ENCODE measurements at places on chromosomes 7 and 10. TPM values are rescaled to one million over a fixed set of nuclear protein-coding genes. Genes with fewer than 3 reads are reported as not detected.

Gene OPTN
- polyA plus RNA-seq, result 22.4 TPM

Gene GPR146
- 1.4 TPM for polyA plus RNA-seq

Gene PLCE1
- polyA plus RNA-seq, result 1.2 TPM

Gene SPDYE11
- not detected for polyA plus RNA-seq

Gene LLCFC1
- polyA plus RNA-seq, result not detected

DNA sequence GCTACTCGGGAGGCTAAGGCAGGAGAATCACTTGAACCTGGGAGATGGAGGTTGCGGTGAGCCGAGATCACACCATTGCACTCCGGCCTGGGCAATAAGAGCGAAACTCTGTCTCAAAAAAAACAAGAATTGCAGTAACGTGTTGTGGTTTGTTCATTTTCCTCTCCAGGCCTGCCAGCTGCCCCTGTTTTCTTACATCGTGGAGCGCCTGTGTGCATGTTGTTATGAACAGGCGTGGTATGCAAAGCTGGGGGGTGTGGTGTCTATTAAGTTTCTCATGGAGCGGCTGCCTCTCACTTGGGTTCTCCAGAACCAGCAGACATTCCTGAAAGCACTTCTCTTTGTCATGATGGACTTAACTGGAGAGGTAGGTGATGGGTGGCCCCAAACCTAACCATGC lies 52.1 kb downstream of the TRRAP start:
- no peak for DNase-seq

- no peak for DNase-seq
These were observed 604.5 kb downstream of the INHBA start for GRCh38 chr7:41098402-41098801.

DNA sequence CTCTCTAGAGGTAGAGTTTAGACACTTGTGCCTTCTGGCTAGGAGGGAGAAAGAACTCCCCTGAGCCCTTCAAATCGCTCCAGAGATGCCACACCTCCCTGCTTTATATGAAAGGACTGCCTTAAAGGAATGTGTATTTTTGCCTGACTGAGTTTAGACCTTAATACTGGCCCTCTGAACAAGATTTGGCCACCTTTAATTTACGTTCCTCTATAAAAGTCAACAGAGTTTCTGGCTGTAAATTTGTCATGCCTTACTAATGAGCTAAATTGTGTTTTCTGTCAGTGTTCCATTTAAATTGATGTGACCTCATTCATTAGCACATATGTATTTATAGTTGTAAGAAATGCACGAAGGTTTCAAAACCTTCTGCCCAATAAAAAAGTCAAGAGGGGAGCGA lies 48.0 kb downstream of the SEMA3C start:
- no peak for DNase-seq

DNA sequence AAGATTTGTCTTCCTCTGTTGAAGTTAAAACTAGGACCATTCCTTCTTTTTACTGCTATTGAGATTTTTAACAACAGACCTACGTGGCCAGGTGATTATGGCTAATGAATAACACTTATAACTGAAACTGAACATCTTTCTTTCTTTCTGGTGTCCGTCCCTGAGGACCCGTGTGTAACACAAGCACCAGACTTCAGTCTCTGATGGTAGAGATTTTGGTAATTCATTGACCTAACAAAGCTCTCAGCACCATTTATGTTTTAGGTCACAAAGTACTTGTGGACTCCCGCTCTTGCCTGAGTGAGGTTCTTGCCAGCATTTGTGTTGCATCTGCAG lies 40.4 kb upstream of the TMEM229A start:
- DNase-seq, result no peak

DNA sequence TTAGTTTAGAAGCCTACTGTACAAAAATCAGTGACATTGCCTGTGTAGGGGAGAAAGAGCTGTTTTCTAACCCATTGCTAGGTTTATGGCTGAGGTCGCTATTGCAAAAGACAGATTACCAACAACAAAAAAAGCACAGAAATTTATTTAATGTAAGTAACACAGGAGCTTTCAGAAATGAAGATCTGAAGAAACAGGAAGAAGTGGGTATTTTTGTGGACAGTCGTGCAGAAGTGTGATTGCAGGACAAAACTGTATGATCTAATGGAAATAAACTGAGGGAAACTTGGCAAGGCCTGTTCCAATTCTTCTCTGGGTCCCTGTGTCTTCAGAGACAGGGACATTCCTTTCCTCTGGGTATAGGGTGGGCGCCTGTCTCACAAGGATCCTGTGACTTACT lies 87.4 kb downstream of the APBB1IP start:
- DNase-seq, result no peak

DNA sequence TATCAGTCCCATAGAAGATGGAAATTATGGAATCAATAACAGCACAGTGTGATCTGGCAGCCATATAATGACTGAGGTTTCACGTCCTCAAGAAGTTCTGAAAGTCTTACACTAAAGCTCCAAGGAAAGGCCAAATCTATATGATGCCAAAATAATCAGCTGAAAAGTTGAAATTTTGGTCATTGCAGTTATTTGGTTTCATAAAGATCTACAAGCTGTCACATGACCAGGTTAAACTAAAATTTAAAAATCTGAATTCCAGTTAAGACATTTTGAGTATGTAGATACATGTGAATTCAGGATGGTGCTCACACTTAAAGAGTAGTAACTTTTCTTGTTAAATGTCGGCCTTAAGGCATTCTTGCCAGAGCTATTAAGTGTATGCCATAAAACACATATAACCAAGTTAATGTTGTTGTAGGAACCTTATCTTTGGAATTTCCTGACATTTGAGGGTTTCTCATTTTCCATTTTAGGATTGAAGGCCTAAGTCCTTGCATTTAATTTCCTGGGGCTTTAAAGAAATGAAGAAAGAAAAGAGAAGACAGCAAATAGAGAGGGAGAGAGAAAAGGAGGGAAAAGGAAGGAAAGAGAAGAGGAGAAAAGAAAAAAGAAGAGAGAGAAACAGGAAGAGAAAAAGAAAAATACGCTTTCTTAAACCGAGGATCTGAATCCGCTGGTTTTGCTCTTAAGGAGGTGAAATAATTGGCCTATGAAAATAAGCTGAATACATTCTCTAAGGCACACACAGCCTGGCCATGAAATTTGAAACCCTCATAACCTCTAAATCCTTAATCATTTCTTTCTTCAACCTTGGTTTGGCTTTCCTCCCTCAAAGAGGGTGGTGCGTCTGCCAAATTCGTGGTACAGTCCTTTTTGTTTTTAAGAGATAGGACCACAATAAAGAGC lies 43.8 kb downstream of the DENND2A start:
- DNase-seq, result no peak

- no peak for DNase-seq
These were observed 236.6 kb downstream of the EBF3 start for GRCh38 chr10:129727495-129727894.

Measured in SK-N-SH (cell line).